SJSA1 (cell line): ENCODE measurements at places on chromosomes 6 and 20. TPM values are rescaled to one million over a fixed set of nuclear protein-coding genes. Genes with fewer than 3 reads are reported as not detected.
A peak's percentile ranks its signal among the peaks of the same experiment; 100 is the strongest.

- H3K27ac ChIP-seq = peak overlapping the region; percentile 12; the same call in 1 of the 2 replicates
- peaks cover 16% of the 10 kb centered on the region for H3K4me1 ChIP-seq
- H3K4me3 ChIP-seq = no peak overlapping the region
- no peaks in the 10 kb centered on the region for H3K27me3 ChIP-seq
Measured at GRCh38 chr20:34907616-34908469, 31.4 kb downstream of the ACSS2 start.

DNA sequence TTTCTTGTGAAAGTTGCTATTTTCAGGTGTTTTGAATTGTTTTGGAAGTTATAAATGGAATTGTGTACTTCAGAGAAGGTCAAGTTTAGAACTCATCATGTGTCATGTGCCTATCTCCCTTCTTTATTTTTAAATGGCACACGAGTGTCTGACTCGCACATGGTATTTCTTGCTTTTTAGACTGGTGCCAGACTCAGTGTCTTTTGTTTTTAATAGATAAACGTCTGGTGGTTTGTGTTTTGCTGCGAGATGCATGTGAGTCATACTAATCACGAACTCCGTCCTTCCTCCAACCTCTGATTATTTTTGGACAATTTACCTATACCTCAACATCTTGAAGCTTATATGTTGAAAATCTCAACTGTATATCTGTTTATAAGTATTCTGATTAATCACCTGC lies 292.1 kb downstream of the CDKAL1 start:
- no peak overlapping the region for H3K27ac ChIP-seq
- H3K4me3 ChIP-seq = no peak overlapping the region
- peak; percentile 40 for DNase-seq
- H3K36me3 ChIP-seq = no peaks in the 10 kb centered on the region
- peaks cover 17% of the 10 kb centered on the region for H3K4me1 ChIP-seq
- no peaks in the 10 kb centered on the region for H3K27me3 ChIP-seq

DNA sequence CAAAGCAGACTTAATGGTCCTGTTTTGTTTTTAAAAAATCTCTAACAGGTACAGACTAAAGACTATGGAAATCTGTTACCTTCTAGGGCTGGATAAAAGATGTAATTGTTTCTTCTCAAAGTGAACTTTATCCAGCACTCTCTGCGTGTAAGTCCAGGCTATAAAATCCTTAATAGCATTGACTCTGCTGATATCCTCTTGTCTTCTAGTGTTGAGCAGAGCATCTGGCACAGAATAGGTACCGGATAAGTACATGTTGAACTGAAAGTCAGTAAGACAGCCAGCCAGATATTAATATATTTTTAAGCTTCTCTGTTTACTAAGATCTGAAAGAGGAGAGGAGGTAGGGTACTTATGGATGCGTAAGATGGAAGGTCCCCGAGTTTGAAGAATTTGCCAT lies 262.3 kb downstream of the TBC1D7 start:
- H3K27ac ChIP-seq = no peak overlapping the region
- no peaks in the 10 kb centered on the region for H3K36me3 ChIP-seq
- H3K4me3 ChIP-seq = no peak overlapping the region
- no peak for DNase-seq

DNA sequence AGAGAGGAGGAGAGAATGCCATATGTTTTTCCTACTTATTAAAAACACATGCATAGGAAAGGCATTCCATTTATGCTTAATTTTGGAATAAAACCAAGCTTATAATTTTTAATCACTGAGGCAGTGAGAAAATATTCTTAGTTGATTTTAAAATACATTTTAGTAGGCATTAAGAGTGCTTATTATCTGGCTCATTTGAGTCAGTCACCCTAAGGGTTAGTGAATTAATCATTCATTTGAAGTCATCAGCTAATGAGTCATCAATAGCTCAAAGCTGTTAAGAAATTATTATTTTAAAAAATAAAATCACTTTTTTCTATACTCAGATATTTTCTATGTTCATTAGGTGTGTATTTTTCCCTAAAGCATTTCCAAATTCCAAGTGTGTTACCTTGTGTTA lies 81.6 kb downstream of the TMEM200A start:
- DNase-seq = no peak
- no peak overlapping the region for H3K27ac ChIP-seq
- H3K36me3 ChIP-seq = no peaks in the 10 kb centered on the region
- no peak overlapping the region for H3K4me3 ChIP-seq
- H3K4me1 ChIP-seq = no peaks in the 10 kb centered on the region
- H3K27me3 ChIP-seq = no peaks in the 10 kb centered on the region

- no peak for DNase-seq
- H3K36me3 ChIP-seq = no peaks in the 10 kb centered on the region
- H3K27ac ChIP-seq = no peak overlapping the region
- H3K27me3 ChIP-seq = no peaks in the 10 kb centered on the region
- H3K4me3 ChIP-seq = no peak overlapping the region
Measured at GRCh38 chr6:85431271-85431670, 18.6 kb upstream of the NT5E start.

GRCh38 chr6:13445005-13445743 lies 42.2 kb downstream of the GFOD1 start:
- H3K4me3 ChIP-seq = no peak overlapping the region
- no peak for DNase-seq
- H3K27ac ChIP-seq = no peak overlapping the region
- H3K27me3 ChIP-seq = no peaks in the 10 kb centered on the region

DNA sequence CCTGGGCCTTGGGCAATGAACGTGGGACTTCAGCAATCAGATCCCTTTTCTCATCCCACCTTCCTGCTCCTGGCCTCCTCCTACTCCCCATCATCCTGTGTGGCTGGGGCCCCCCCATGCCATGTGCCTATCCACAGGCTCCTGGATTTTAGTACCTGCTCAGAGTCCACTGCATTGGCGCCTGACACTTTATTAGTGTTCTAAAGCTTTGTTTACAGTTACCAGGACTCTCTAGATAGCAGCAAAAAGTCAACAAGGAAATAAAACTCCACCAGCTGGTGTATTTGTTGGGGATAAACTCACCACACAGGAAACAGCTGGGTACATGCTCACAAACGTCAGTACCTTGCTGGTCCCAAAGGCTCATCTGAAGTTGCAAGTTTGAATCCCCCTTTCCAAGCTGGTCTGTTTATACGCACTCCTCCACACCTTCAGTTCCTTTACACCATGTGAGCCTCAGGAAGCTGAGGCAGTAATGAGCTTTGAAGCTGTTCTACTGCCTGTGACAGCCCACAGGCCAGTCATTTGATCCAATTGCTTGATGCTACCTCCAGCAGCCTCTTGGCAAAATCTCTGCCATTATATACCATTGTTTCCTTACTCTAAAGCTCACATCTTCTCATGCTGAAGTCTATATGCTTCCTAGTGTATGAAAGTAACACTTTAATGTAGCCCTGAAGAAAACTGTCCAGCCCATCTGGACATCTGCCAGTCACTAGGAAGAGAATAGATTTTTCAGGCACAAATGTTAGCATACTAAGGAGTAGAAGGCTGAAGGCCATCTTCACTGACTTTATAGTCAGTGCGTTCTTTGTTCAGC lies 76.6 kb downstream of the ANKEF1 start:
- no peaks in the 10 kb centered on the region for H3K27me3 ChIP-seq
- no peaks in the 10 kb centered on the region for H3K36me3 ChIP-seq
- H3K27ac ChIP-seq = no peak overlapping the region

DNA sequence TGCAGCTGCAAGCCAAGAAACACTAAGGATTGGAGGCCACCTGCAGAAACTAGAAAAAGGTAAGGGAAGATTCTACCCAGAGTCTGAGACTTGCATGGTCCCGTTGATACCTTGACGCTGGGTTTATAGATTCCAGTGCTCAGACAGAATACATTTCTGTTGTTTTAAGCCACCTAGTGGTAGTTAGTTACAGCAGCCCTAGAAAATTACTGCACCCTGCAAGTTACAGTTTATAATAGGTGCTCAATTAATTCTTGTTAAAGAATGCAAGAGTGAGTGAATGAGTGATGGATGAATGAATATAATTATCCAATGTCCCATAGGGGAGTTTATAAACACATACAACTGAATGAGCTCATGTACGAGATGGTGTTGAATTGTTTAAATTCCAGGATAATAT lies 453.1 kb upstream of the SLC35B3 start:
- no peaks in the 10 kb centered on the region for H3K27me3 ChIP-seq
- no peak for DNase-seq
- H3K27ac ChIP-seq = no peak overlapping the region

DNA sequence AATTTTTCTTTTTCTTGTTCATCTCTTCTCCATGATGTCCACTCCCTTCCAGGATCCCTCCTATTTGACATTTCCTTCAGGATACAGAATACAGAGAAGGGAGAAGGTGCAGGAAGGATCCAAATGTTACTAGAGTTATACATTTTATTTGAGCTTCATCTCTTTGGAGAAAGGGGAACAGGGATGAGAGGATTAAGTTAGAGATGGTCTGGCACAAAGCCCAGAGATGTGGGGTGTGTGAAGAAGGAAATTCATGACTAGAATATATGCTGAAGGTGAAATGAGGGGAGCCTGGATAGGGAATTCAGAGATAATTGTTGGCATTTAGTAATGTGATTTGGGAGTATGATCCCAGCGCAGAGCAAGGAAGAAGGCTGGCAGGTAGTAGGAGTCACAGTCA lies 22.5 kb upstream of the SRPK1 start:
- H3K27me3 ChIP-seq = no peaks in the 10 kb centered on the region
- DNase-seq = no peak
- no peak overlapping the region for H3K4me3 ChIP-seq
- H3K4me1 ChIP-seq = no peaks in the 10 kb centered on the region
- H3K36me3 ChIP-seq = no peaks in the 10 kb centered on the region
- H3K27ac ChIP-seq = no peak overlapping the region

DNA sequence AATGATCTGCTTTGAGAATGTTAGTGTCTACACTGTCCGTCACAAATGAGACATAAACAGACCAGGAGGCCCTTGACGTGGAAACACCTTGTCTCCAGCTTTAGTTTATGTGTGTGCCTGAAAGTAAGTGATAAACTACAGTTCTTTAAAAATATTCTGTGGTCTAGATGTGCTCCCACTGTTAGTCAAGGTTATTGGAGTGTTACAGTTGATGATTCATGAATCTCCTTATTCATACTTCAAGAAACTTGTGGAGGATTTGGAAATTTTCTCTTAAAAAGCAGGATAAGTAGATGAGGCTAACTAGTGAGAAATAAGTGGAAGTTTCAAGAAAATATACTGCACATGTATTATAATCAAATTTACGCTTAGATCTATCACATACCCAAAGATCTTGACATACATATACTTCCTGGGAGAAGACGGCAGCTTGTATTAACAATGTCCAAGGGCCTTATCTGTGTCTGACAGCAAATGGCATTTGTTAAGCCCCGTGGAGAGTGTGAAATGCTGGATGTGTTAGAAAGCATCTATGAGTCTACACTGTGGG lies 90.5 kb upstream of the MBOAT1 start:
- no peak overlapping the region for H3K27ac ChIP-seq
- no peak overlapping the region for H3K4me3 ChIP-seq
- H3K27me3 ChIP-seq = no peaks in the 10 kb centered on the region
- H3K36me3 ChIP-seq = no peaks in the 10 kb centered on the region
- DNase-seq = no peak

DNA sequence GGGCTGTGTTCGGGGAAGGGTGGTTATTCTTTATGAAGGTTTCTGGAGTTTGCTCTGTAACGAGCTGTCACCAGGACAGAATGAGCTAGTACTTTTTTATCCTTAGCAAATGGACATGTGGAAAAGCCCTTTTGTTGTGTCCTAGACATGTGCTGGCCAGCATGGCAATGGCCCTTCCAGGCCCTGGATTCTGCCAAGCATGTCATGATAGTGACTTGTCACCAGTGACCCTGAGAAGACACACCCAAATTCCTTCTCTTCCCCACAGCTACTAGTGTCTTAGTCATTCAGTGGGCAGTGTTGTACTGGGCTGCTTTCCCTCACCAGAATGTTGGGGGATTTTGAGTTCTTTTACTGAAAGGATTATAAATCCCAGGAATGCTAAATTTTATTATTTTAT lies 74.0 kb upstream of the XRN2 start:
- no peak for DNase-seq
- H3K27me3 ChIP-seq = no peaks in the 10 kb centered on the region
- H3K4me3 ChIP-seq = no peak overlapping the region

GRCh38 chr6:30104661-30105060 lies 8.2 kb downstream of the TRIM31 start:
- H3K27me3 ChIP-seq = peaks cover 33% of the 10 kb centered on the region
- H3K27ac ChIP-seq = no peak overlapping the region
- no peaks in the 10 kb centered on the region for H3K36me3 ChIP-seq
- no peak for DNase-seq
- no peak overlapping the region for H3K4me3 ChIP-seq
- peaks cover 30% of the 10 kb centered on the region for H3K4me1 ChIP-seq

GRCh38 chr6:87139236-87139635 lies 16.1 kb upstream of the ZNF292 start:
- H3K4me1 ChIP-seq = no peaks in the 10 kb centered on the region
- 0 out of 2 replicates have a peak, but pooled peaks cover 7% of the 10 kb centered on the region for H3K27me3 ChIP-seq
- H3K36me3 ChIP-seq = no peaks in the 10 kb centered on the region
- DNase-seq = peak; percentile 29
- no peak overlapping the region for H3K4me3 ChIP-seq

DNA sequence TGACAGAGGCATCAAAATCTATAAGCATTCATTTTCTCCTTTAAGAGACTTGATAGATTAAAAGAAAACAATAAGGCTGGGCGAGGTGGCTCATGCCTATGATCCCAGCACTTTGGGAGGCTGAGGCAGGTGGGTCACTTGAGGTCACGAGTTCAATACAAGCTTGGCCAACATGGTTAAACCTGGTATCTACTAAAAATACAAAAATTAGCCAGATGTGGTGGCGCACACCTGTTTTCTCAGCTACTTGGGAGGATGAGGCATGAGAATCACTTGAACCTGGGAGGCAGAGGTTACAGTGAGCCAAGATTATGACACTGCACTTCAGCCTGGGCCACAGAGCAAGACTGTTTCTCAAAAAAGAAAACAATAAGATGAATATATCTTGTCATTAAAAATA lies 39.3 kb upstream of the LOC128125822 start:
- H3K4me3 ChIP-seq = no peak overlapping the region
- DNase-seq = no peak
- H3K27ac ChIP-seq = no peak overlapping the region

- H3K4me3 ChIP-seq = peak overlapping the region; percentile 99
- no peak overlapping the region for H3K27ac ChIP-seq
- DNase-seq = no peak
- peaks cover 17% of the 10 kb centered on the region for H3K4me1 ChIP-seq
Measured at GRCh38 chr6:2244261-2245102, 923 bp downstream of the GMDS start.

DNA sequence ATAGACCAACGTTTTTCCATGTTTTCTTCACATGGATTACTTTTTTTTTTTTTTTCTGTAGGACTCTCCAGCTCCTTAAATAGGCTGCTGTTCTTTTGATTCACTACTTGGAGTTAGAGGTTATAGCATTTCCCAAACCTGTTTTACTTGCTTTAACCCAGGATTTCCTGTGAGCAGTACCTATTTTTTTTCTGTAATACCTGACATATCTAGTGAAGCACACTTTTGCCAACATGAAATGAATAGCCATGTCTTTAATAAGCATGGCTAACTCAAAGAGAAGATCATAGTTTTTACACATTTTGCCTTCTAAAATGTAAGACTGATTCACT lies 137.0 kb downstream of the FOXA2 start:
- no peak overlapping the region for H3K4me3 ChIP-seq
- H3K27ac ChIP-seq = no peak overlapping the region
- no peaks in the 10 kb centered on the region for H3K36me3 ChIP-seq
- H3K4me1 ChIP-seq = peaks cover 10% of the 10 kb centered on the region; the same call in 1 of the 2 replicates
- no peak for DNase-seq

Gene NFKBIE
- total RNA-seq = 17.6 and 37.6 TPM in 2 replicates

Gene THBS2
- total RNA-seq = not detected in 2 replicates

Gene MEI4
- total RNA-seq = not detected in 2 replicates

Gene HCK
- total RNA-seq = not detected in 2 replicates

Gene MAFB
- not detected in 2 replicates for total RNA-seq

Gene CCN6
- total RNA-seq = not detected in 2 replicates

Gene MOCS1
- total RNA-seq = 7.7 and 13.7 TPM in 2 replicates

Gene PGC
- total RNA-seq = not detected in 2 replicates

Gene CALHM5
- total RNA-seq = 6.2 and 7.2 TPM in 2 replicates

Gene MLN
- total RNA-seq = not detected in 2 replicates
